NCI-H1417 treated with DMSO at 0.1 percent for 48 hours (cell line): ENCODE measurements at places on chromosomes 1 and 21.

- no peak for DNase-seq
Observed at GRCh38 chr1:8348777-8349472, 31.0 kb downstream of the SLC45A1 start.

GRCh38 chr1:6165027-6165426 lies 15.1 kb downstream of the CHD5 start:
- DNase-seq: no peak

DNA sequence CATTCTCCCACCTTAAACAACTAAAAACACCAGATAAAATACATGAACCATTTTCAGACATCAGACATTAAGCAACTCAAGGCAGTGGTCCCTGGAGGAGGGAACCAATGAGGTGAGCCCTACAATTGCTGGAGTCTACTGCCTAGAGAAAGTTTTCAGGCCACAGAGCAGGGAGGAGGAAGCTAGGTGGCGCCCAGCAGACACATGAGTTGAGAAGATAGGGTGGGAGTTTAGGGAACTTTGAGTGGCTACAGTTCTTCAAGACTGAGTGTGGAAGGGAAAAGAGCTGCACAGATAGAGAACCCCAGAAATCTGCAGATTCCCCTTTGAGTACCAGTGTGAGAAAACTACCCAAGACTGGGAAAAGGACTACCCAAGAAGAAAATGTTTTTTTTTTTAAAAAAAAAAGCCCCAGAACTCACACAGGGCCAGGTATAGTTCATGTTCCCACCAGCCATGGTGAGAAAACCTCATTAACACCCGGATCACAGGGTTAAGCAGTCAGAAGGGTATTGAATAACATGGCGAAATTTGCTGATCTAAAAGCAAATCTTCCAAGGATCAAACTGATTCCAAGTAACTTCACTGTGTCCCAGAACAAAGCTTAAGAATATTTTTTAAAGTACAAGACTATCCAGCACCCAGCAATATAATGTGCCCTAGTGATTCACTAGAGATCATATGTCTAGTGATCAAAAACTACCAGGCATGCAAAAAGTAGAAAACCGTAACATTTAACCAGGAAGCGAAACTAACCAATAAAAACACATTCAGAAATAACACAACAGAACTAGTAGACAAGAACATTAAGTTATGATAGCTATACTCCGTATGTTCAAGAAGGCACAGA lies 12.0 kb downstream of the ALDH9A1 start:
- DNase-seq: no peak

DNA sequence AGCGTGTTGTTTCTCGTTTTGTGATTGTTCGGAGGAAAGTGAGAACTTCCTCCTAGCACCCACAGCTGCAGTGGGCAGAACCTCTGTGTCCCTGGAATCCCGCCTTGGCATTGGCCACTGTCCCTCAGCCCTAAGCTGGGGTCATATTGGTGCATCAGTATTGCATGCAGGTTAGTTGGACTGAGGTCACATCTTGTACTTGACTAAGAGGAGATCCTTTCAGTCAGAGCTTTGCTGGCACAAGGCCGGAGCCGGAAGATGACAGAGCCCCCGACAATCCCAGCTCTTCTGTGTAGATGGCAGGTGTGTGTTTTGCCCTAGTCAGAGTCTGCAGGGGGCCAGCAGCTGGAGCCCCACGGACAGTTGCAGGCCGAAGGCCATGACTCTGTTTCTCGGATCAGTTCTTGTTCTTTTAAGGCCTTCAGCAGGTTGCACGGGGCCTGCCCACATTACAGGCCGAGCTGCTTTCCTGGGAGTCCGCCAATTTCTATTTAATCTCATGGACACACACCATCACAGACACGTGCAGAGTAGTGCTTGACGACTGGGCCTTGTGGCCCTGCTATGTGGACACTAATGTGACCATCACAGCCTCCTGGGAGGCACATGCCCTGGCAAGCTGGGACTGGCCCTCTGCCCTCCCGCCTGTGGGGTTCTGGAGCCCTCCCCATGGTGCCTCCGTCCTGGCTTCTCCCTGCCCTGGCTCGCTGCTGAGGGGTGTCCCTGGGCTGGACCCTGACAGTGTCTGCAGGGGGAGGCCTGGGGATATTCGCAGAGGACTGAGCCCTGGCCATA lies 14.9 kb downstream of the SNAP47 start:
- DNase-seq: no peak

DNA sequence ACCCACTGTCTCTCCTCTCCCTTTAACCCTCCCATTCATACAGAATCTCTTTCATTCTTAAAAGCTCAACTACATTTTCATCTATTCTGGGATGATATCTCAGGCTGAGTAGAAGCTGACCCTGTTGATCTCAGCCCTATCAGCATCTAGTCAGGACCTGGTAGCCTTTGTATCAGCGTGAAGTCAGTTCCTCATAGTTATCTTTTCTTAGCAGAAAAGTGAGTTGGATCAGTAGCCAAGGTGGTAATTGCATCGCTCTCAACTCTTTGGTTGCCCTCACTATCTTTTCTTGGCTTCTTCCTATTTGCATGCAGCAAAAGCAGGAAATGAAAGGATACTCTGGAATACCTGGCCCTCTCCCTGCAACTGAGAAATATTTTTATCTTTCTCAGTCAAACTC lies 13.6 kb upstream of the GOLT1A start:
- DNase-seq: no peak

DNA sequence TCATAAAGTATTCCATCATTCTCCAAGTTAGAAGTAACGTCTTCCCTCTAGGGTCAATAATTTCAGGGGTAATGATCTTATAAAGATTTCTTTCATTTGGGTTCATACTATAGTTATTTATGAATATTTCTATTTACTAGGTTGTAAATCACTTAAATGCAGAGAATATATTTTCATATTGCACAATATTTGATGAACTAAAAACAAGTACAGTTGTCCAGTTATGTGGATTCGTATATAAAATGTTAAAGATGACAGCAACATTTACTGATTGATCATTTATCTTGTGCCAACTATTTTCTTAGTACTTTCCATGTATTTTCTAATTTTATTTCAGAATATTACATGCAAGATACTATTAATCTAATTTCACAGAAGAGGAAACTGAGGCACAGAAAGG lies 220.3 kb upstream of the TNR start:
- DNase-seq: no peak

DNA sequence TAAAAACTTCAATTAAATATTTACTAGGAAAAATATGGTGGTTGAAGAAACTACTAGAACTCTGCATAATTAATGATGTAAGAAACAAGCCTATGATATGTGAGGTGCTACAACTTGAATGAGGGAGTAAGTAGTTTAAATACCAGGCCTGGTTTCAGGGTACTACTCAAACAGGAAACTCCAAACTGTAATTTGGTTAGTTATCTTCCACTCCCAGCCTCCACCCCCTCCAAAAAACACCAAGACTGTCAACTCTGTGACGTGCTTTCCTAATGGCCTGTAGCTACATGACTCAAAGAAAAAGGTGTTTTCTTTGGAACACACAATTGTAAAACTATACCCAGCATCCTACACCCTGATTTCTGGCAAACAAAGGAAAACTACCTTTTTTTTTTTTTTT lies 55.9 kb upstream of the RCC1 start:
- no peak for DNase-seq

GRCh38 chr1:220730486-220730885 lies 17.6 kb upstream of the MTARC2 start:
- DNase-seq: no peak

DNA sequence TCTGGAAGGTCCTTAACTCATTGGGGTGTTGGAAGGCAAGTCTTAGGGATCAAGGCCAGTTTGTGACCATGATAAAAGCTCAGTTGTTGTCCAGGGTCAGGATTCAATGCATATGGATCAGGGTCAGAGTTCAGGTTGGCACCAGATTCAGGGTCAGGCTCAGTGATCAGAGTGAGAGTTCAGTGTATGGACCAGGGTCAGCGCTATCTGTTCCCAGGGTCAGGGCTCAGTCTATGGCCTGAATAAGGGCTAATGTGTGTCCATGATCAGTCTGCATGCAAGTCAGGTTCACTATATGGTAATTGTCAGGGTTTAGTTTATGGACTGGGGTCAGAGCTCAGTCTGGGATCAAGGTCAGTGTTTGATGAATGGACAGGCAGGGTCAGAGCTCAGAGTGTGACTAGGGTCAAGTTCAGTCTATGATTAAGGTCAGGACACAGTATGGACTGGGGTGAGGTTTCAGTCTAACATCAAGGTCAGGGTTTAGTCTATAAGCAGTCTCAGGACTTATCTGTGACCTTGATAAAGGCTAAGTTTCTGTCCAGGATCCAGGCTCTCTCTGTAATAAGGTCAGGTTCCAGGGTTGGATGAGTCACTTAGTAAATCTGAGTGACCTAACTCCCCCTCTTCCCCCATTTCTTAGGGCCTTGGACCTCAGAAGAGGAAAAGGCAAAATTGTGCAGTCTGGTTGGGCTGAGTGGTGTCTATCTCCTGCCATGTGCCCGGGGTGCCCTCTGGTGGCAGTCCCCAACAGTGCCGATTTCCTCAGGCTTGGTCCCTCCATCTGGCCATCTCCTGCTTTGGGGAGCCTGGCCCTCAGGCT lies 23.8 kb downstream of the KNCN start:
- no peak for DNase-seq

GRCh38 chr1:26961826-26962225 lies 1.6 kb upstream of the KDF1 start:
- DNase-seq: no peak

DNA sequence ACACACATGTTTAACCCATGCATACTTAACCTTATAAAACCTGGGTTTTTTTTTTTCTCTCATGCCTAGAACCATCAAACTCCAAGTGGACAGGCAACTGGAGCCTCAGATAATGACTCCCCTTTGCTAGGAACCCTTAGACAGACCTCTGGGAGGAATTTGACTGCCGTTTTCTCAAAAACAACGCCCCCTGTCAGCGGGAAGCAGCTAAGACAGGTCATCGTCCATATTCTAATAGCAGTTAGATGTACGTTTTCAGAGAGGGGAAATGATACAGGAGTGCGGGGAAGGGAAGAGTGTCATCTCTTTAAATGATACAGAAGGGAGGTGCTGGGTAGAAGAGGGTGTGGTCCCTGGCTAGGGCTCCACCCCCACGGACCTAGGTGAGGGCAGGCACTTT lies 34.7 kb downstream of the LRRC3 start:
- no peak for DNase-seq

GRCh38 chr1:3675436-3675835 lies 23.1 kb downstream of the TP73 start:
- DNase-seq: no peak

DNA sequence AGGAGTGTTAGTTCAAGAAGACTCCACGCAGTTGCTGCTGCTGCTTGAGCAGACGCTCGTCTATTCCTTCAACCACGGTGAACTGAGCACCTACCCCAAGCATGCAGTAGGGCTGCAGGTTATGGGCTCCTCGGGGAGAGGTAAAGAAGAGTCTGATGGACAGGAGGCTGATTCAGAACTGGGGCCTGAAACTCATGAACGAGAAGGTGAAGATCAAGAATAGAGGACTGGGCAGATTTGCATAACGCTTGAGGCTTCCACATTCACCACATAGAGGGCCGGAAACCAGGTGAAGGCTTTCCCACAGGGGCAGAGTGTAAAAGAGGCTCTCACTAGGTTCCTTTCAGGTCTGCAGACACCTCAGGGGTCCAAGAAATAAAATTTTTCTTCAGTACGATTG lies 9.1 kb downstream of the ABCA4 start:
- DNase-seq: no peak

DNA sequence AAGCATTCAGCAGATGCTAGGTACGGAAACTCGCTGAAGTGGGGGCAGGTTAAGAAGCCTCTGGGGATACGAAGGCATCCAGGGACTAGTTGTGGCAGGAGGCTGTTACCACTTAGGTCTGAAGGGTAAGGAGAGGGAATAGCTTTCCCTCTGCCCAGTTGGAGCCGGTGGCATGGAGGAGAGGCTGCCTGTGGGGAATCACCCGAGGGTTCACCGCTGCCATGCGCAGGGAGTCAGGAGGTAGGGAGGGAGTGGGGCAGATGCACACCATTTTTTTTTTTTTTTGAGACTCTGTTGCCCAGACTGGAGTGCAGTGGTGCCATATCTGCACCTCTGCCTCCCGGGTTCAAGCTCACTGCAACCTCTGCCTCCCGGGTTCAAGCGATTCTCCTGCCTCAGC lies 6.1 kb downstream of the PCSK9 start:
- no peak for DNase-seq

GRCh38 chr1:231095595-231095994 lies 55.5 kb upstream of the FAM89A start:
- no peak for DNase-seq
